ENCODE measurements at places on chromosomes 2 and 18.

GRCh38 chr18:70072678-70073077 is 125.0 kb upstream of the CD226 start:
- DNase-seq: no peak

DNA sequence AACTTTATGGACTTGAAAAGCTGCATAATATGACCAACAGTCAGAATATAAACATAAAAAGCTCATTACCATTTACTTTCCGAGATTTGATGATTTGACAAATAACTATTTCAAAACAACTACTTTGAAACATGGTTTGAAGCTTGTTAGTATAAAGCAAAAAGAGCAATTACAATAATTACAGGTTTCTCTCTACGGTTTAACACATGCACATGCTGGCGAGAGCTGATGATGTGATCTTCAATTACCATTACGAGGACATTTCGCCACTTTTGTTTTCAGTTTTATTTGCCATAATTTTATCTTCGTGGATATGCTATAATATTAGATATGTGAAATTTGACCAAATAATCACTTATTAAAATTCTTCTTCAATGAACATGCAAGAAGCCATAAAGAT is 270.1 kb downstream of the TCF4 start:
- no peak for DNase-seq

DNA sequence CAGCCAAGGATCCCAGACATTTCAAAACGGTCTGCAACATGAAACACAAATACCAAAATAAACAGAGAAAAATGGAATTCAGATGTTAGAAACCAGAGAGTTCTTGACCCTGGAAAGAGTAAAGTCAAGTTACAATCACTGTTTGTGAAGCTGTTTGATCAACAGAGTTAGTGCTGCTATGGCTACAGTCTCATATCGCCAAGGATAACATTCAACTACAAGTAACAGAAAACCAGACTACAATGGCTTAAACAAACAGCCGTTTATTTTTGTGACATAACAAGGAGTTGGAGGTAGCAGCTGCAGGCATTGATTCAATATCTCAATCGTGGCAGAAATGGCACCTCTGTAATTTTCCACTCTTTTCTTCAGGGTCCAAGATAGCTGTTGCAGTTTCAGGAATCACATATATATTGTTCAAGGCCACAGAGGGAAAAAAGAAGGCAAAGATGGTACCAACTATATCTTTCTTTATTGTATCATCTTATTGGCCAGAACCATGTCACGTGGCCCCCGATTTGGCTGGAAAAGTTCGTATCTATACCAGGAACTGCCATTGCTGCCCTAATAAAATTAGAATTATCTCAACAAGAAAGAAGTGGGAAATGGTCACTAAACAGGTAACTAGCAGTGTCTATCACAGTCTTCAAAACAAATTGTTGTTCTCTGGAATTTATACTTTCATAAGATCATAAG is 17.7 kb upstream of the HNRNPLL start:
- peak; percentile 76 for DNase-seq

- DNase-seq: peak; percentile 33
These were observed 51.4 kb downstream of the KCNF1 start for GRCh38 chr2:10963155-10963554.

DNA sequence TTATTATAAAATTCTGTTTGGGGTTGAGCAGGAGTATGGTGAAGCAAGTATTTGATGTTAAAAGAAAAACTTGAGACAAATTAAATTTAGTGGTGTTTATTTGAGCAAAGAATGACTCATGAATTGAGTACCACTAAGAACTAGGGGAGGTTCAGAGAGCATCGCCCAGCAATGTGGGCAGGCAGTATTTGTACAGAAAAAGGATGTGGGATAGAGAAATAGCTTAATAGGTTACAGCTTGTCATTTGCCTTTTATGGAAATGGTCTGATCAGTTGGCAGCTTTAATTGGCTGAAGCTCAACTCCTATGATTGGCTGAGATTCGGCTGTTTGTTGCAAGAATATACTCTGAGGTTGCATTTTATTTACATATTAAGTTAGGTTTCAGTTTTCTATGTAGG is 68.2 kb downstream of the LRATD1 start:
- DNase-seq: no peak

- peak; percentile 33 for DNase-seq
These were observed 79.4 kb upstream of the ASB18 start for GRCh38 chr2:236343400-236344161.

GRCh38 chr2:158922601-158923000 is 45.8 kb upstream of the TANC1 start:
- no peak for DNase-seq

GRCh38 chr18:62584241-62585120 is 61.7 kb downstream of the ZCCHC2 start:
- peak; percentile 77 for DNase-seq

DNA sequence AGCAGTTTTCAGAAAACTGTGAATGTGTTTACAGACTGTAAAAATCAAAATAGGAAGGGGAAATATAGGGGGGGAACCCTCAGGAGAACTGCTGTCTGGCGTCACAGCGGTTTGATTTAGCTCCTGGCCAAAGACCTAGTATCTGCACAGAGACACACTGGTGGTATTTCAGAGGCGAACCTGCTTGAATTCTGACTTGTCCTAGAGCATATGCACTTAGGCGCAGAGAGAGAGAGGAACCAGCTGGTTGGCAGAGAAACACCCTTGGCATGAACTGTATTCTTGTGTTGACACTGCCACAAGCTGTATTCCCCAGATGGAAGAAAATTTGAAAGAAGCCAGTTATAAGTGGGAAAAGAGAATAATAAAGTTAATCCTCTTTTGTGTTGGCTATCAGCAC is 506.5 kb upstream of the NRP2 start:
- DNase-seq: no peak

- DNase-seq: no peak
These were observed 8.1 kb upstream of the GPBAR1 start for GRCh38 chr2:218252509-218253231.

- DNase-seq: no peak
These were observed 115.5 kb upstream of the RAB27B start for GRCh38 chr18:54712758-54713157.

GRCh38 chr2:121335294-121336290 is 50.6 kb upstream of the TFCP2L1 start:
- no peak for DNase-seq

GRCh38 chr2:7437141-7437540 is 519.9 kb downstream of the RNF144A start:
- no peak for DNase-seq

GRCh38 chr2:12504443-12504842 is 212.3 kb upstream of the TRIB2 start:
- DNase-seq: no peak

DNA sequence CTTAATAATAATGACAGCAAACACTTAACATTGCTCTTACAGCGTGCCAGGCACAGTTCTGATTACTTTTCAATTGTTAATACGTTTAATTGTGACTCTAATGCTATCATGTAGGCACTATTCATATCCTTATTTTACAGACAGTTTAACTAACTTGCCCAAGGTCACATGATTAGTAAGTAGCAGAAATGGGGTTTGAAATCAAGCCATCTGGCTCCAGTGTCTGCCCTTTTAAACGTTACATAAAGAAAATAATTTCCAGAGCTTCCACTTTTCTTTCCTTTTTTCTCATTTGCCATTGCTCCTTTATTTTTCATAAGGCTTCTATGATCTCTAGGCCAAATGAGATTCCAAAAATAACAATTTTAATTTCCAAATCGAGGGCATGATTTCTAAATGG is 50.6 kb upstream of the IKZF2 start:
- DNase-seq: no peak

GRCh38 chr18:9334973-9335696 is 562 bp downstream of the TWSG1 start:
- DNase-seq: no peak

DNA sequence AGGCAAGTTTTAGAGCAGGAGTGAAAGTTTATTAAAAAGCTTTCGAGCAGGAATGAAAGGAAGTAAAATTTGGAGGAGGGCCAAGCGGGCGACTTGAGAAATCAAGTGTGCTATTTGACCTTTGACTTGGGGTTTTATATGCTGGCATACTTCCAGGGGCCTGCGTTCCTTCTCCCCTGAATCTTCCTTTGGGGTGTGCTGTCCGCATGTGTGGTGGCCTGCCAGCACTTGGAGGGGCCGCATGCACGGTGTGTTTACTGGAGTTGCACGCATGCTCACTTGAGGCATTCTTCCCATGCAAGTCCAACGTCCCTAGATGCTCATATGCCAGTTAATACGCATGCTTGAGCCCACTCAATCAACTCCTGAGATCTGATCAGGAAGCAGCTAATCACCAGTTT is 78.3 kb upstream of the MAP4K4 start:
- DNase-seq: no peak

GRCh38 chr2:217960351-217960750 is 42.4 kb downstream of the TNS1 start:
- no peak for DNase-seq

DNA sequence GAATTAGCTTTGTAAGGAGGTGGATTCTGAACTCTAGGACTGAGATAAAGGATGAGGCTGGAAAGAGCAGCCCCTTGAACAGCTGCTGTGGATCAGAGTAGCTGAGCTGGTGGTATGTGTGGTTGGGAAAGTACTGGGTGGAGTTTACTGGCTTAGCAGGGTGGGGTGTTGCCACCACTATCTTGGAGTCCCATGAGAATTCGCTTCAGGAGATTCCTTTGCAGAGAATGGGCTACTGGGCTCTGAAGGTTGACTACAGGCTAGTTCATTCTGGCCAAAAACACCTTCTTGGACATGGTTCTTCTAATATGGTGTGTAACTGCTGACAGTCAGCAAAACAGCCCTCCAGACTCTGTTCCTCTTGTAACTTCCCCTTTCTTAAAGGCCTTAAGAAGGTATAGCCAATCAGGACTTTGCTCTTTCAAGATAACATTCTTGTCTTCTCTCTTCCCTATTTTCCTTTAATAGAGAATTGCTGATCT is 52.7 kb downstream of the TET3 start:
- no peak for DNase-seq

- DNase-seq: no peak
These were observed at the start of gene ST8SIA3 for GRCh38 chr18:57352271-57352701. Gene ST8SIA3 (plus strand): TSS chr18:57352557. CDS start chr18:57352847, 290 bp downstream.

- no peak for DNase-seq
These were observed 20.0 kb downstream of the STEAP3 start for GRCh38 chr2:119243621-119244020.

DNA sequence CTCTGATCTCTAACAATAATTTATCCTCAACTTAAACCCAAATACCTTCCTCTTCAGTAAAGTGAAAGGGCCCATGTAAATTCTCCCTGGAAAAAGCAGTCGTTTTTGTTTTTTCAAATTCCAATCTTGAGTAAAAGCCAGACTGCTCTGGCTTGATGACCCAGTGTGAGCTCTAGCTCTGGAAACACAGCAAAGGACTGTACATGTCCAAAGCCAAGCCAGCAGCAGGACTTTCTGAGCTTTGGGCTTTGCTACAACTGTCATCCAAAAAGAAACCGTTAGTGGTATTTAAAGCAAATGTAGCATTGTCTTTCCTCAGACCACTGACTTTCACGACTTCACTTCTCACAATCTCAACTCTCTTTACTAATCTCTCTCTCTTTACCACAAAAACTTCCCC is 25.4 kb downstream of the SH3YL1 start:
- DNase-seq: no peak

DNA sequence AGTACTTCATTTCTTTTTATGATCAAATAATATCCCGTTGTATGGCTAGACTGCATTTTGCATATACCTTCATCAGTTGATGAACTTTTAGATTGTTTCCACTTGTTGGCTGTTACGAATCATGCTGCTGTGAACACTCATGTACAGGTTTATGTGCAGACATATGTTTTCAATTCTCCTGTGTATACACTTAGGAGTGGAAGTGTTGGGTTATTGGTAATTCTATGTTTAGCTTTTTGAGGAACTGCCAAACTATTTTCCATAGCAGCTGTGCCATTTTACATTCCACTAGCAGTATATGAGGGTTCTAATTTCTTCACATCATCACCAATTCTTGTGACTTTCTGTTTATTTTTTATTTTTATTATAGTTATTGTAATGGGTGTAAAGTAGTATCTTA is 32.1 kb upstream of the LCLAT1 start:
- DNase-seq: no peak

DNA sequence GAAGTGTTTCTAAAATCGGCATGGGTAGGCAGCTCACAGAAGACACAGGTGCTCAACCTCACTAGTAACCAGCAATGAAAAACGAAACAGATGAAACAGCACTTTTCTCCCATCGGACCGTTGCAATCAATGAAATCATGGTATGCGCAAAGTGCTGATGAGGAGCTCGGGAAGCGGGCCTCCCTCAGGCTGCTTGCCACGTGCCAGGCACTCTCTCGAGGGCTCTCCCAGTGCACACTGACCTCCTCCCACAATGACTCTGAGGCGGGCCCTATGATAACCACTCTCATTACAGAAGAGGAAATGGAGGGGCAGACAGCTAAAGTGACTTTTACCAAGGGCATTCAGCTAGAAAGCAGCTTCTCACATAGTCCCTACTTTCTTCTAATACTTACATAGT is 3.8 kb upstream of the ANKRD23 start:
- DNase-seq: no peak

DNA sequence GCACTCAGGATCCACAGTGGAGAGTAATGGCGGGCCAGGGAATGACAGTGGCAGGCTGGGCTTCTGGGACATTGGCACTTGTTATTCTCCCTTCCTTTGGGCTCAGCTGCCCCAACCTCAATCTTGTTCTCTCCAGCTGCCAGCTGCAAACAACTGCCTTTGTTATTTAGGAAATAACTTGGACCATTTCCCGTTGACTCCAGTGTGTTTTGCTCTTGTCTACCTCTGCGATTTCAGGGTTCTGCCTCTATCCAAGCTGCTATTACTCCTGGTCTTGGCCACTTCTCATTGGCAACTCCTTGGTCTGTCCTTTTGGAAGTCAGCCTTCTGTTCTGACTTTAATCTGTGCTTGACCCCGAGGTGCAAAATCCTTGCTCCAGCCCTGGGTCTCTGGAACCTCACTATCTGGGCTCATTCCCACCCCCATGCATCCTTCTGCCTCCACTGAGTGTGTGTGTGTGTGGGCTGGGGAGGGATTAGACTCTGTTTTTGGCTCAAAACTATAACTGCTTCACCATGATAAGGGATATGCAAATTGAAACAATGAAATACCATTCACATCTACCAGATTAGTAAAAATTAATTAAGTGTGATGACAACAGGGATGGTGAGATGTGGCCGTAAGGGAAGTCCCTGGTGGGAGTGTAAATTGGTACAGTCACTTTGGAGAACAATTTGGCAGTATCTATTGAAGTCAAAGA is 134.1 kb upstream of the CXCR4 start:
- no peak for DNase-seq

- DNase-seq: no peak
These were observed 29.0 kb downstream of the HDLBP start for GRCh38 chr2:241286348-241287090.

DNA sequence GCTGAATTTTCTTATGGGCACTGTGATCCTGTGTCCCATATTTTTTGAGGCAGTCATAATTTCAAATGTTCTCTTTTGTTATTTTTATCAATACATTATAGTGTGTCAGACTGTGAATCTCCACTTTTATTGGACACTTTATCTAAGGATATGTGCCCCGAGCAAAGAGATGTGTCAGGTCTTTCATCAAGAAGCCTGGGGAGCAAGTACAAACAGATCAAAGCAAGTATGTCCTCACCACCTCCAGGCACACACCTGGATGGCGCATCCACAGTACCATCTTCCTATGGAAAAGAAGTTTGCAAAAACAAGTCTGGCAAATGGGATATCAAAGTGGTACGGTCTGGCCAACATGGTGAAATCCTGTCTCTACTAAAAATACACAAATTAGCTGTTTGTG is 81.0 kb upstream of the ZNF236 start:
- DNase-seq: no peak

GRCh38 chr18:54712306-54712705 is 116.0 kb upstream of the RAB27B start:
- peak; percentile 74 for DNase-seq
